ENCODE measurements at places on chromosomes 16 and 17.

DNA sequence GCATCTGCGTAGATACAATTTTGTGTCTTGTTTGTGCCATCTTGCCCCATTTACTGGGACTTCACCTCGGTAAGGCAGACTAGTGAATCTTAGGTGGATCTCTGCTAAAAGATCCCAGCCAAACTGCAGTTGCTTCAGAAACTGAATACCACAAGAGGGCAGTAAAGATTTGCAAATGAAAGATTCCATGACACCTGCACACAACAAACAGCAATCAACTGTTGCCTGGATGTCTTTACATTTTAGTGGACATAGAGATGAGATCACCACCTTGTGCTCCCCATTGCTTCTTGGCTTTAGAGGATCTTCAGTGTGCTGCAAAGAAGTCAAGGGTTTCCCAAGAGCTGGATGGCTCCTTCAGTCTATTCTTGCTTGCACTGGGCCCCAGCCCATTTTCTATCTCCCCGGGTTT, 119.2 kb upstream of the CACNG5 start:
- DNase-seq, result no peak

GRCh38 chr17:30586818-30587595, 109.8 kb downstream of the GOSR1 start:
- no peak for DNase-seq

- no peak for DNase-seq
Observed at GRCh38 chr16:85018529-85019236, 7.3 kb upstream of the ZDHHC7 start.

GRCh38 chr17:56313201-56313600, 159.9 kb downstream of the ANKFN1 start:
- no peak for DNase-seq

DNA sequence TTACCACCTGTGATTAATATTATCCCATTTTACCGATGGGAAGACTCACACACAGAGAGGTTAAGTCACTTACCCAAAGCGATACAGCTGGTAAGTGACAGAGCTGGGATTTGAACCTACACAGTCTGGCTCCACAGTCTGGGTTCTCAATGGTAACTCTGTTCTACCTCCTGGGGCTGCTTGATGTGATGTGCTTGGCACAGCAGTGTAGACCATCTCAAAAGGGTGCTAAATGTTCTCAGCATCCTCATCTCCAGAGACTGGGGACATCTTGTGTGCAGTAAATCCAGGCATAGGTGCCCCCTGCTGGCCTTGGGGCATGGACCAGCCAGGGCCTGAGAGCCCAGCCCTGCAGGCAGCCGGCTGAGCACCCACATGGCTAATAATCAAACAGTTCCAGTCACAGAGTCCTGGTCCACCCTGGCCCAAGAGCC, 15.4 kb upstream of the KATNB1 start:
- DNase-seq, result no peak

GRCh38 chr17:68399638-68400403, 57.5 kb downstream of the WIPI1 start:
- DNase-seq, result no peak

- no peak for DNase-seq
Observed at GRCh38 chr17:70119983-70120382, 45.0 kb downstream of the KCNJ16 start.

- DNase-seq, result no peak
Observed at GRCh38 chr17:72034000-72034399, 86.8 kb upstream of the SOX9 start.

DNA sequence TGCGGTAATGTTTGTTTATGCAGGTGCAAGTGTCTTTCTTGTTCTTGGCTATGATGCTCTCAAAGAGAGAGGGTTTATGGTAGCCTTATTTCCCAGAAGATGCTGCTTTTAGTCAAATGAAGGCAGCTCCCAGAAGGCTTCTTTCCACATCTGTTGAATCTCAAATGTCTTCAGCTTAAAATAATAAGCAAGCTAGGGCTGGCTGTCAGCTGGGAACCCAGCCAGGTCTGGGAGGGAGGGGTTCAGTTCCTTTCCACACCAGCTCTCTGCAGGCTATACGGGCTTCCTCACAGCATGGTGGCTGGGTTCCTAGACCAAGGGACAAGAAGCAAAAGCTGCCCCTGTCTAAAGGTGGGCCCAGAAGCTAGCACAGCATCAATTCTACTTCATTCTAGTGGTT, 47.4 kb upstream of the ATF7IP2 start:
- DNase-seq, result no peak

DNA sequence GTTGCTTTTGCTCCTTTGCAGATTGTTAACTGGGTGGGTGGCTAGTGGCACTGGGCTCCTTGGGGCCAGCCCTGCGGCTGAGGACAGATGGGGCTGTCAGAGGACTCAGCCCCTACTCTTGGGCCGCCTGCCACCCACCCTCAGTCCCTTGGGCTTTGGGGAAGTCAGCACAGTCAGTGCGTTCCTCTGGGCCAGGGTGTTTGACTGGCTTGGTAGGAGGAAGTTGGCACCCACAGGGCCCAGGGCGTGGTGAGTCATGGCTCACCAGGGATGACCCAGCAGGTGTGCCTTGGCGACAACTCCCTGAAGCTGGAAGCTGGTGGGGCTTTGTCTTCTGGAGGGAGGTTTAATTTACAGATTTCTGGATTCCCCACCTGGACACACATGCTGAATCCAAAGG, 32.4 kb downstream of the HAPSTR1 start:
- DNase-seq, result no peak

Data from dorsolateral prefrontal cortex (tissue), 122 donors.